ENCODE measurements at places on chromosomes 13 and 19. TPM values are rescaled to one million over a fixed set of nuclear protein-coding genes. Genes with fewer than 3 reads are reported as not detected.

ICAM4 gene
- 0.89 TPM for total RNA-seq

DOCK6 gene
- 0.70 TPM for total RNA-seq

LRRC4B gene
- total RNA-seq: not detected

GRCh38 chr19:30780456-30780855 lies 408.3 kb downstream of the ZNF536 start:
- H3K4me1 ChIP-seq: no peaks in the 10 kb centered on the region
- H3K36me3 ChIP-seq: no peaks in the 10 kb centered on the region
- no peak for DNase-seq
- no peak overlapping the region for H3K27ac ChIP-seq

DNA sequence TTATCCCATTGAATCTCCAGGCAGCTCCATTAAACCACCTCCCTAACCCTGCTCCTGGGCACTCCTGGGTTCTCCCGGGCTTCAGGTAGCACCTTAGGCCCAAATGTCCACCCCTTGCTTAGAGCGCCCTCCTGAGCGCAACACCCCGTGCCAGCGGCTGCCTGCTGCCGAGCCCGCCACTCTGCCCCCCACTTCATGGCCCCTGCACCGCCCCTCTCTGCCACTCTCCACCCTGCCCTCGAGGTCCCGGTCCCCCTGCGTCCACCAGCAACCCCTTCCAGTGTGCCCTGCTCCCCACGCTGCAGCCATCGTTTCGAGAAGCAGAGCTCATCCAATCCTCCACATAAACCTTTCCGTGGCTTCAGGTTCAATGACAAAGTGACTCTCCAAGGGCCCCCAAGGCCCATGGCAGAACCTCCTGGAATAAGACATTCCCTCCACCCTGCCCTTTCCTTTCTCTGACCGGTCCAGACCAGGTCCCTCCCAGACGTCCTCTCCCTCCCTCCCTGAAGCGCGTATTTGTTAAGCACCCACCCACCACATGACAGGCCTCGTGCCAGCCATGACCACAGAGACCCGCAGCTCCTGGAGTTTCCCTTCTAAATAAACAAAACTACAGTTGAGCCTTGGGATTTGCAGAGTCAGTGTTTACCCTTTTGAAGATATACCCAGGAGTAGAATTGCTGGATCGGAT lies 66.6 kb downstream of the ARHGEF18 start:
- no peak overlapping the region for H3K27ac ChIP-seq
- H3K36me3 ChIP-seq: peaks cover 20% of the 10 kb centered on the region
- H3K4me3 ChIP-seq: no peak overlapping the region
- H3K27me3 ChIP-seq: no peaks in the 10 kb centered on the region

- peaks cover 28% of the 10 kb centered on the region for H3K27me3 ChIP-seq
- no peaks in the 10 kb centered on the region for H3K36me3 ChIP-seq
- H3K27ac ChIP-seq: no peak overlapping the region
- no peak for DNase-seq
Measured at GRCh38 chr13:100789025-100789424, 114.4 kb upstream of the TMTC4 start.

- no peak overlapping the region for H3K4me3 ChIP-seq
- H3K27me3 ChIP-seq: no peaks in the 10 kb centered on the region
- H3K4me1 ChIP-seq: no peaks in the 10 kb centered on the region
- no peak overlapping the region for H3K27ac ChIP-seq
- DNase-seq: no peak
Measured at GRCh38 chr13:79847882-79848592, 367.1 kb downstream of the NDFIP2 start.

SPATA13 gene
- total RNA-seq: 57.8 TPM

DNA sequence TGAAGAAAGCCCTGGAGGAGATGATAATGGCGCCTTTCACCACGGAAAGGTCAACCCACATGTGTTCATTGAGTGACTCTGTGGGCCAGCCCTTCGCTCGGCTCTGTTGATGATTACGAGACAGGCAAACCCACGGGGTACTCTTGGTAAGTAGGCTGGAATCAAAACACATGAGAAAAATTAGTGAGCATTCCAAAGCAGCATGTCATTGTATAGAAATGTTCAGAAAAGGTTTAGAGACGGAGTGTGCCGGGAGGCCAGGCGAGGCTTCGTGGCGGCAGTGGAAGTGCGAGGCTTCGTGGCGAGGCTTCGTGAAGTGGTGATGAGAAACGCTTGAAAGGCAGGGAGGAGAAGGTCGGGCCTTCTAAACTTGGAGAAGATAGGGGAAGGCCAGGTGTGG lies 144.3 kb downstream of the ZNF536 start:
- H3K4me3 ChIP-seq: no peak overlapping the region
- no peak for DNase-seq
- no peak overlapping the region for H3K27ac ChIP-seq
- no peaks in the 10 kb centered on the region for H3K27me3 ChIP-seq
- H3K4me1 ChIP-seq: no peaks in the 10 kb centered on the region

- peaks cover 5% of the 10 kb centered on the region for H3K4me1 ChIP-seq
- no peak for DNase-seq
Measured at GRCh38 chr13:100196375-100196774, 107.5 kb downstream of the PCCA start.

CD70 gene
- total RNA-seq: 184 TPM

CYP2A7 gene
- not detected for total RNA-seq

- no peak overlapping the region for H3K4me3 ChIP-seq
- peaks cover 3% of the 10 kb centered on the region for H3K27me3 ChIP-seq
Measured at GRCh38 chr13:78193846-78194245, 275.2 kb upstream of the EDNRB start.

GRCh38 chr19:36916991-36917390 lies 859 bp downstream of the ZNF568 start:
- peaks cover 20% of the 10 kb centered on the region for H3K4me1 ChIP-seq
- no peaks in the 10 kb centered on the region for H3K27me3 ChIP-seq
- H3K36me3 ChIP-seq: peaks cover 67% of the 10 kb centered on the region
- no peak for DNase-seq

DNA sequence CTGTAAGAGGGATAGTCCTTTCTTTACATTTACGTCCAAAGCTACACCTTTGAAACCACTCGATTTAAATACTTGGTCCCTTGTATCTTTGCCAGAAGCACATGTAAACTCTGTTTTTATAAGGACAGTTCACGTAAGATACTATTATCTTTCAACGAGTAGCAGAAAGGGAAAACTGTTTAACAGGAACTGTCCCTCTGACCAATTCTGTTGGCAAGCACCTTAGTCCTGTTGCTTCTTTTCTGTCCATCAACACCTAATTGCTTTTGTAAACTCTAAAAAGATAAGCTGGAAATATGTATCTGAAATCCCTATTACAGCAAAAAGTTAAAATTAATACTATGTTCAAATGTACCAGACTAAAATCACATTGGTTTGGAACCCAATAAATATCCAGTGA lies 37.4 kb downstream of the PCDH9 start:
- DNase-seq: no peak
- no peaks in the 10 kb centered on the region for H3K4me1 ChIP-seq
- no peak overlapping the region for H3K4me3 ChIP-seq

CGB1 gene
- total RNA-seq: not detected

CBY2 gene
- total RNA-seq: not detected

- peak overlapping the region; percentile 62 for H3K27ac ChIP-seq
- peaks cover 43% of the 10 kb centered on the region for H3K4me1 ChIP-seq
- H3K27me3 ChIP-seq: no peaks in the 10 kb centered on the region
- peaks cover 2% of the 10 kb centered on the region for H3K36me3 ChIP-seq
Measured at GRCh38 chr13:24217601-24218281, 57.2 kb downstream of the SPATA13 start.
